ENCODE measurements at places on chromosomes 3 and 15.

DNA sequence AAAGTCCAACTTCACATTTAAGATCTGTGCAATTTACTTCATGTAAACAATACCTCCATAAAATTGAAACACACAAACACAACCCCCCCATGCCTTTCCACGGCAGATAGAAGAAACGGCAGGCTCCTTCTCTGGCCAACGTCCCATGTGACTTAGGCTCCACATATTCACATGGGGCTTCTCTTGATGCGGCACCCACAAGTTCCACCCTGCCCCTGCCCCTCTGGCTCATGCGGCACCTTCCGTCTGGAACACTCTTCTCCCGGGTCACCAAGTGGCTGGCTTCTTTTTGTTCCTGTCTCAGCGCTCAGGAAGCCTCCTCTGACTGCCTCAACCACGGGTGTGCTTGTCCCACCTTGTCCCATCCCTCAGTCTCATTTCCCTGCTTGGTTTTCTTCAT is 25.6 kb downstream of the STIMATE start:
- DNase-seq = no peak

DNA sequence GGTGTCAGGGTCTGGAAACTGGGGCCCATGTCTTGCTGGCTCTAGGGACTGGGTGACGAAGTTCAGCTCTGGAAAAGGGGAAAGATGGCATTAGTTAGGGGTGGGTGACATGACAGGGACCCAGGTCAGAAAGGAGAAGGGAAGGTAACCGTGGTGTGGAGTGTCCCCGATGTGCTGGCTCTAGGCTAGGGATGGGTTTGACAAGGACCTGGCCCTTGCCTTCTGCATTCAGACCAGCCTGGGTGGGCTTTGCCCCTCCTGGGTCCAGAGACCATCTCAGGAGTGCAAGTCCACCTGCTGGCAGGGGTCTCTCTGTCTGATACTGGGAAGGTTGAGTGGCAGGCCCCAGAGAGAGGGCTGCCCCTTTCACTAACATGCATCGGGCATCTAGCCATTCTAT is 28.7 kb upstream of the ATP2B2 start:
- no peak for DNase-seq

DNA sequence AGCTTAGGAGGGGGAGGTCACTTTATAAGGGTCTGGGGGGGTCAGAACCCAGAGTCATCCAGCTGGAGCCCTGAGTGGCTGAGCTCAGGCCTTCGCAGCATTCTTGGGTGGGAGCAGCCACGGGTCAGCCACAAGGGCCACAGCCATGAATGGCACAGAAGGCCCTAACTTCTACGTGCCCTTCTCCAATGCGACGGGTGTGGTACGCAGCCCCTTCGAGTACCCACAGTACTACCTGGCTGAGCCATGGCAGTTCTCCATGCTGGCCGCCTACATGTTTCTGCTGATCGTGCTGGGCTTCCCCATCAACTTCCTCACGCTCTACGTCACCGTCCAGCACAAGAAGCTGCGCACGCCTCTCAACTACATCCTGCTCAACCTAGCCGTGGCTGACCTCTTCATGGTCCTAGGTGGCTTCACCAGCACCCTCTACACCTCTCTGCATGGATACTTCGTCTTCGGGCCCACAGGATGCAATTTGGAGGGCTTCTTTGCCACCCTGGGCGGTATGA is at the start of gene RHO:
Gene RHO, plus strand, starts transcription at position 51 of the 512 bp plus-strand sequence. Its CDS starts 95 bp downstream, at position 146.
- DNase-seq = no peak

- no peak for DNase-seq
Observed at GRCh38 chr3:197540961-197541377, 14.8 kb downstream of the BDH1 start.

DNA sequence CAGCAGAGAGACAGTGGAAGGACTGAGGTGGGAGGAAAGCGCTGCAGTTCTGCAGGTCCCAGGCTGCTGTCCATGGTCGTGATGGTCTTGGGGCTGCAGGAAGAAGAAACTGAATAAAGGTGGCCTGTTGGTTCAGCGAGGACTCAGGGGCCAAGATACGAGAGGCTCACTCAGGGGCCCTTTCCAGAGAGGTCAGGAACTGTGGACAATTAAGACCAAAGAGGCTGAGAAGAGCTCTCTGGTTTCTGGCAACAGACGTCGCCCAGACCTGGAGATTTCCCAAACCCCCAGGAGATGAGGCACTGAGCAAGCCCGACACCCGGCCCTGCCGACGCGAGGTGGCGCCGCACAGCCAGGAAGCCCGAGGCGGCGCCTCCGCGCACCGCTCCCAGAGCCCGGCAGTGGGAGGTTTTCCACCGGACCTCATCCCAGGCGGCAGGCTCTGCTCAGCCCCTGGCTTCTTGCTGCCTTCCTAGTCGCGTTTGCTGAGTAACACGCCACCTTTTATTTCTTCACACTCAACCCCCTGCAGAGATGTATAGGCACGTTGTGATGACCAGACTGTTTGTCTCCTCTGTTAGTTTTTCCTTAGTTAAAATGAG is 56.4 kb upstream of the ARRDC4 start:
- peak; percentile 58 for DNase-seq

- DNase-seq = no peak
Observed at GRCh38 chr3:107307205-107307604, 70.0 kb upstream of the CCDC54 start.

DNA sequence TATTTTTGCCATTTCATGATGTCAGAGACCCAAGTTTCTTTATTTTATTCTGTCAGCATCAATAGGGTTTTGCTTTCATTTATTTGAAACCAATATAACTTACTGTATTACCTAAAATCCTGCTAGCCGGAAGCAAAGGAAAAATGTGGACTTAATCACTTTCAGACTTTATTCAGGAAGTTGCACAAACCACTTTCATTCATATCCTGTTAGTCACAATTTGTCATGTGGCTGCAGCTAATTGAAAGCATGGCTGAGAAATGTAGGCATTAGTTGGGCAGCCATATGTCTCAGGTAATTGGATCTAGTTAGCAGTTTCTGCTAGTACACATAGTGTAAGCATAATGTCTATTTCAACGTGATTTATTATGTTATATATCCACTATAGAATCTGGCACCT is 462.3 kb upstream of the SGO1 start:
- DNase-seq = no peak

- no peak for DNase-seq
Observed at GRCh38 chr15:50231761-50232160, 33.8 kb downstream of the HDC start.

- no peak for DNase-seq
Observed at GRCh38 chr3:77623500-77623899, 583.6 kb downstream of the ROBO2 start.

DNA sequence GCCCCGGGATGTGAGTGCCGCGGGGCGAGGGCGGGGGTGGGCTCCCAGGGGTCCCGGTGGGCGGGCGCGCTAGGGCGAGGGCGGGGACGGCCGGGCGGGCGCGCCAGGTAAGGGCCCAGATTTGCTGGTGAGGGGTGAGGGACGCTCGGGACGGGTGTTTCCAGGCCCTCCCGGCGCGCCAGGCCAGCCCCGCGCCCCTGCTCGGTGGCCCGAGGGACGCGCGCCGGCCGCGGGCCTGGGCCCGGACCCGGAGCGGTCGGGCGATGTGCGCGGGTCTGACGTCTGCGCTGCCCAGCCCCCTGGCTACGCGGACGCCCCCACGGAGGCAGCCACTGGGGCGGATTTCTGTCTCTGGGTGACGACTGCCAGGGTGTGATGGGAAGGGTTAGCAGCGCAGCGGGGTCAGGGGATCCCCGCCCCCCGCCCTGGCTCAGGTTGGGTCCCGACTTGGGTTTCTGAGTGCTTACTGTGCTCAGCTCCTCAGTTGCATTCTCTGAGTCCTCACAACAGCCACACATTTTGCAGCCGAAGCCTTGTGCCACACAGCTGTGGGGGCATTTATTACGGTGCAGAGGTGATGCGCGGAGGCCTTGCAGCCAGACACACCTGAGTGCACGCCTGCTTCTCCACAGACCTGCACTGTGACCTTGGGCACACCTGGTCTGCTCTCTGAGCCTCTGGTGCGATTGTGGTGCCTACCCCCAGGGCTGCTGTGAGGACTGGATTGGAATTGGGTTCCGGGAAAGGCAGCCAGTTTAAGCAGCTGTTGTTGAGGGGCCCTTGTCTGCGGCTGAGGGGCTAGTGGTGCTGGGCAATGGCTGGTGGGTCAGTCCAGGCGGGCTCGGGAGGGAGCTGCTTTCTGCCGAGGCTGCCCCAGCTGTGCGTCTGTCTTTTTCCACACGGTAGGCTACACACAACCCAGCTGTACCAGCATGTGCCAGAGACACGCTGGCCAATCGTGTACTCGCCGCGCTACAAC is 523 bp downstream of the HDAC11 start:
- DNase-seq = no peak

DNA sequence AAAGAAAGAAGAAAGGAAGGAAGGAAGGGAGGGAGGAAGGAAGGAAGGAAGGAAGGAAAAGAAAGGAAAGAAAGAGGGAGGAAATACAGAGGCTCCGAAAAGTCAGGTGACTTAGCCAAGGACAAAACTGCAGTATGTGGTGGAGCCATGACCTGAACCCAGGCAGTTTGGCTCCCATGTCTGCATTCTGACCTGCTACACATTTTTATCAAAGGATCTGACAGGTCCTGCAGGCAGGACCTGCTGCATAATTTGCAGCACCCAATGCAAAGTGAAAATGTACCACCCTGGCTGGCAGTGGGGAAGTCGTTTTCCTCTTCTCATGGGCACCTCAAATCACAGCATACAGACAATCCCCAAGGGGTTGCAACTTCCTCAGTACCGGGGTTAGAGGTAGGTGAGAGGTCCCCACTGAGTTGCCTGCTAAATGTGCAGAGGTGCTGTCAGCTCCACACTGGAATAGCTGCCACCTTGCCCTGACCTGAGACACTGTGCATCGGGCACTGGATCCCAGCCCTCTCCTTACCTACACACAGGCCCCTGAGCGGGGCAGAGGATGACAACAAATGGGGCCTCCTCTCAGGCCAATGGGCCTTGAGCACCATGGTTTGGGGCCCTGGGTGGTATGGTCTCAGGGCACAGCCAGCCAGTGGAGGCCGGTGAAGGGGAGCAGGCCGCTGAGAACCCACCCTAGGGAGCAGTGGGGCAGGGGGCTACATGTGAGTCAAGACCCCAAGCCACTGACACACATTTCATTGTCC is 175.1 kb downstream of the SHQ1 start:
- DNase-seq = no peak

GRCh38 chr15:69692342-69692741 is 239.7 kb downstream of the RPLP1 start:
- no peak for DNase-seq

GRCh38 chr15:89139613-89140499 is 51.6 kb downstream of the ABHD2 start:
- no peak for DNase-seq

- no peak for DNase-seq
Observed at GRCh38 chr15:63985221-63986184, 60.8 kb downstream of the DAPK2 start.

DNA sequence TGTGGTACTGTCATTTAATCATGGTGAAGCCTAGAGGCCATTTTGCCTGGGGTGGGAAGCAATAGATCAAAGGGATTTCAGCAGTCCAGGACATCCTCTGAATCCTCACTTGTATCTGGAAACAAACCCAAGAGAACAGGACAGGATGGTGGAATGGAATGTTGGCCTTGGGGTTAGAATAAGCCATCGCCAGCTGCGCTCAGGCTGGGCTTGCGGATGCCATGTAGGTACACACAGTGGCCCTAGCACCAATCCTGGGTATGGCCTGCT is 76.5 kb upstream of the ALDH1A3 start:
- no peak for DNase-seq

DNA sequence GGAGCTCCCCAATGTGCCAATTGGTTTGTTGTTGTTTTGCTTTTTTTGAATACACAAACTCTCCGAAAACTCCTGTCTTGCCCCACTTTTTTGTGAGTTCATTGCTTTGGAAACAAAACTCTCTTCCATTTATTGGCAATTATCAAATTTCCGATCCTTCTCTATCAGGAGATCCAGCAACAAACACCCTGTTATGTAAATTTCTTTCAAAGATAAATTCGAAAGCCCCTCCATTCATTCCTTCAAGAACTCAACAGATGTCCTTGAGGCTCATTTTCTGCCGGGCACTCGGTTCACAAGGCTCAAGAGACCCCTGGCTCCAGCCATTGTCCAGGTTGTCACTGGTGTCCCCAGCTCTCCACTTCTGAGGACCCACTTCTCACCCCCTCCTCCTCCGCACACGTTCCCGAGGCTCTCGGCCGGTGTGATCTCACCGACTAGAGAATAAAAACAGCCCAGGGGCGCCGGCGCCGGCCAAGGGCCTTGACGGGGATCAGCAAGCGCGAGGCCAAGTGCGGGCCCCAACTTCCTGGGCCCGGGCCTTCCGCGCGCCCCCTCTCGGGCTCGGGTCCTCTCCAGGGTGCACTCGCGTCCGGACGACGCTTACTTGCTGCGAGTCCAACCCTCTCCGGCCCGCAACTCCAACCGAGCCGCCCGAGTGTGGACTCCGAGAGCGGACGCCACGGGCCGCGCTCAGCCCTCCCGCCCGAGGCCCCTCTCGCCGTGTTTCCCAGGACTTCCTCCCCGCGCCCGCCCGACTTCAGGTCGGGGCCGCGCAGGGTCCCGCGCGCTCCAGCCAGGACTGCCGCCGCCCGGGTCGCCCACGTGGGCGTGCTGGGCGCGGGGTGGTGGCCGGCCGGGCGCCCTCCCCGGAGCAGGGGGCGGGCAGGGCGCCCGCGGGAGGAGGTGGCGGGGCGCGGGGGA is 533 bp upstream of the SMAD3 start:
- no peak for DNase-seq

DNA sequence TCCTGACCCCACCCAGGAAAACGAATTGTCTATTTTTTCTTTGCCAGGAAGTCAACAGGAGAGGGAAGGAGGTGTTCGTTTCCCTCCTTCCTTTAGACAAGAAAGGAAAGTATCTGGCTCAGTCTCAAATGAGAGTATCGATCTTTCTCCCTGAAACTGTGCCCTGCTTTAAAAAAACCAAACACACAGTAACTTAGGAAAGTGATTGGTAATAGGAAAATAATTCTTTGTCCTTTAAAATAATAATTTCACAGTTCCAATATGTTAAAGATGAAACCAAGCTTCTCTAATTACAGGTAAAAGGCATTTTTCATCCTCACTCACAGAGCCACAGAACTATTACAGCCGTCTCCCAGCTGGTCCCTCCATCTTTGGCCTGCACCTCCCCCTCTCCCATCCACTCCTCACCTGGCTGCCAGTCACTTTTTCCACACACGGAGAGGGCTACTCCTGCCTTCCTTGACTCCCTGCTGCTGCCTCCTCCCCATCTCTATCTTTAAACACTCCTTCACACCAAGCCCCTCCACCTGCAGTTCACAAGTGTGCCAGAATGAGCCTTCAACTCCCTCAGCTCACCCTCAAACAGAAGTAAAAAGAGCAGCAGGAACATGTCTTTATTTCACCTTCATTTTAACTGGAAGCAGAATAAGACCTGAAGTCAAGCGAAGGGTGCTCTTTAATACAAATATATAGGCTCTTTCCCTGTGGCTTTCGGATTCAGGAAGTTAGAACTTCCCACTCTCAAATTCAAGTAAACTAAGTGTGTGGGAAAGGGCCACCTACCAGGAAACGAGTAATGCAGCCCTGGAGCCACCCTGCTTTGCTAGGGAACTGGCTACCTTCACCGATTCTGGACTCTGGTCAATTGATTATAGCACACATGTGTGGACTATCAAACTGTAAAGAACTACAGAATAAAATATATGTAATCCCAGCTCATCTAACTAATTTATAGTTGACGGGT is 116.4 kb downstream of the SENP2 start:
- DNase-seq = no peak

GRCh38 chr3:160472344-160472743 is 22.8 kb upstream of the TRIM59 start:
- DNase-seq = no peak

GRCh38 chr3:22980346-22980745 is 222.8 kb upstream of the UBE2E2 start:
- no peak for DNase-seq

Data from left renal pelvis (tissue), 4 donors.